NCI-H446 treated with DMSO at 0.1 percent for 48 hours (cell line): ENCODE measurements at places on chromosomes 5 and 9.

GRCh38 chr5:119453040-119453373 lies 710 bp downstream of the HSD17B4 start:
- DNase-seq = no peak

- DNase-seq = no peak
These were observed 43.5 kb downstream of the RUSC2 start for GRCh38 chr9:35533398-35533797.

DNA sequence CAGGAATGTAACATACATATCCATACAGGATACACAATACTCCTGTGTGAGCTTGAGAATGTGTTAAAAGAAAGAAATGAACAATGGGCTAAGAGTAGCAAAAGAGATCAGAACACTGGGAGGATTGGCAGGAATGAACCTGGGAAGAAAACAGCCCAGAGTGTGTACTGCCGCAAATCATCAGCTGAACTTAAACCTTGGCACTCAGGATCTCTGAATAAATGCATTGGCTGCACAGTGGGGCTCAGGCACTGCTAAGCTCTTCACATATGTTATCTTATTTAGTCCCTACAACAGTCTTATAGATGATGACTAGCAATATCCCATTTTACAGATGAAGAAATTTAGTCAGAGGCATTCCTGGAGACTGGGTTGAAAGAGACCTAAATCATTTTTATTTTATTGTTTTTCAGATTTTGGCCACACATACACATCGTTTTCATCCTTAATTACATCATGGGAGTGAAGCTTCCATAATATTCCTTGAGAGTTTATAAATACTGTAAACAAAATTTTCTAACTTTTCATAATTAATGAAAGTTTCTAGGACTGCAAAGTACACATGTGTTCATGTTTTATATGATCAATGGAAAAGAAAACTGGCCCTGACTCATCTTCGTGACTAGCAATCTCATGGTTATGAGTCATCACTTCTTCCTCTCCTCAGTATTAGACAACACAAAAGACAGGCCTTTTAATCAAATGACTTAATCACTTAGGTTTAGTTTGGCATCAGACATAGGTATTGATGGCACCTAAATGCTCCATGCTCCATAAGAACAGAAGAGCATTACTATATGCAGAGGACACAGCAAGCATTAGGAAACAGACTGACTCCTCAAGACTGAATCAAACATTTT lies 59.2 kb downstream of the CDH18 start:
- peak; percentile 92 for DNase-seq

- no peak for DNase-seq
These were observed 6.7 kb upstream of the TMEM141 start for GRCh38 chr9:136784249-136784996.

DNA sequence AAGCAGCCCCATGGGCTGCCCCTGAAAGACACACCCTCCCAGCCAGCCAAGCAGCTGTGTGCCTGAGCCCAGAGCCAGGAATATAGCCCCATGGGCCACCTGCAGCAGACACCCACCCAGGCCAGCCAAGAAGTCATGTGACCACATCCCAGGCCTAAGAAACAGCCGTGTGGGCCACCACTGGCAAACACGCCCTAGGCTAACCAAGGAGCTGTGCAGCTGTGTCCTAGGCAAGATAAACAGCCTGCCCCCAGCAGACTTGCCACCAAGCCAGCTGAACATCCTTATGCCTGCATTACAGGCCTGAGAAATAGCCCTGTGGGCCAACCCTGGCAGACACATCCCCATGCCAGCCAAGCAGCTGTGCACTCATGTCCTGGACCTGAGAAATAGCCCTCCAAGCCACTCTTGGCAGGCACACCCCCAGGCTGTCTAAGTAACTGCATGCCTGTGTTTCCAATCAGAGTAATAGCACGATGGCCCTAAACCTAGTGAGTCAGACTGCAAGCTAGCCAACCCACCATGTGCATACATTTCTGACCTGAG lies 143.0 kb downstream of the ADAMTS6 start:
- peak; percentile 73 for DNase-seq

DNA sequence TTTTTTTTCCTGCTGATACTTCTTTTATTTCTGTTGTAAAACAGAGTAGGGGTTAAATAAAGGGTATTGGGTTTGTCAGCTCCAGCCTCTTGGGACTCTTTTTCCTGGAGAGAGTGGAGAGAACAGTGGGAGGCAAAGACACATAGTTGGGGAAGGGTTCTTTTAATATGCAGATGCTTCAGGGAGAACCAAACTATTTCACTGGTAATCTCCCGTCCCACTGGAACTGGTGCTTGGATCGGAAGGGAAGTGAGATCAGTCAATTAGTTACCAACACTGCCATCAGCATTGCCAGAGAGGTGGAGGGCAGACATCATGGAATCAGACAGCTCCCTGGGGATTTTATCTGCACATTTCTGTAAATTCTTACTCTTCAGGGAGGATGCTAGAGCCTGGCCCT lies 47.6 kb upstream of the ELOVL7 start:
- DNase-seq = no peak

GRCh38 chr5:178090856-178091255 lies 22.5 kb upstream of the N4BP3 start:
- DNase-seq = no peak

DNA sequence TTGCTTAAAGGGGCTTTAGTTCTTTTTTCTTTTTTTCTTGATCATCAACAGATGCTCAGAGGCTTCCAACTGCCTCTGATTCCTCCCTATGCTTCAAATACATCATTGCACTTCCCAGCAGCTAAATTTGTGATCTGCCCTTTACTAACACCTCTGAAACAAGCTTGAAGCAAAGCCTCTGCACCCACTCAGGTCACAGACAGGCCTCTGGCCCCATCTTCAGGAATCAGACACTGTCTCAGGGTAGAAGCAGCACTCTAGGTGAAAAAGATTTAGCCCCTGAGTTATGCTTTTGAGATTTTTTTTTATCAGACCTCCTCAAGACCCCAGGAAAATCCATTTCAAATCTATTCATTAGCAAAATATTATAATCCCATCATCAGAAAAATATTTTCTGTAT lies 91.5 kb downstream of the MAMDC2 start:
- no peak for DNase-seq

GRCh38 chr5:5494489-5495402 lies 72.3 kb downstream of the ICE1 start:
- peak; percentile 13 for DNase-seq
